ENCODE measurements at places on chromosomes 7 and 10. TPM values are rescaled to one million over a fixed set of nuclear protein-coding genes. Genes with fewer than 3 reads are reported as not detected.

The ARL4A gene
- total RNA-seq = 49.7 TPM

GRCh38 chr7:15011289-15011688 is 108.7 kb upstream of the DGKB start:
- H3K36me3 ChIP-seq = no peaks in the 10 kb centered on the region
- no peak overlapping the region for H3K4me3 ChIP-seq
- H3K27ac ChIP-seq = no peak overlapping the region
- H3K27me3 ChIP-seq = no peaks in the 10 kb centered on the region
- H3K4me1 ChIP-seq = no peaks in the 10 kb centered on the region

The UTF1 gene
- not detected for total RNA-seq

DNA sequence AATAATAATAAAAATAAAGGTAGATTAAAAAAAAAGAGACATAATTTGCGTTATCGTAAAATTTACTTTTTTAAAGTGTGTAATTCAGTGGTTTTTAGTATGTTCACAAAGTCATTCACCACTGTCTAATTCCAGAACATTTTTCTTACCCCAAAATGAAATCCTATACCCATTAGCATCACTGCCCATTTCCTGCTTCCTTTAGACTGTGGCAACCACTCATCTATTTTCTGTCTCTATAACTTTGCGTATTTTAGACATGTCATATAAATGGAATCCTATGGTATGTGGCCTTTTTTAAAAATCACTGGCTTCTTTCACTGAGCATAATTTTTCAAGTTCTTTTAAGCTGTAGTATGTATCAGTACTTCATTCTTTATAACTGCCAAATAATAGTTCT is 53.6 kb downstream of the KAT6B start:
- DNase-seq = no peak
- H3K27ac ChIP-seq = no peak overlapping the region
- H3K4me3 ChIP-seq = no peak overlapping the region

DNA sequence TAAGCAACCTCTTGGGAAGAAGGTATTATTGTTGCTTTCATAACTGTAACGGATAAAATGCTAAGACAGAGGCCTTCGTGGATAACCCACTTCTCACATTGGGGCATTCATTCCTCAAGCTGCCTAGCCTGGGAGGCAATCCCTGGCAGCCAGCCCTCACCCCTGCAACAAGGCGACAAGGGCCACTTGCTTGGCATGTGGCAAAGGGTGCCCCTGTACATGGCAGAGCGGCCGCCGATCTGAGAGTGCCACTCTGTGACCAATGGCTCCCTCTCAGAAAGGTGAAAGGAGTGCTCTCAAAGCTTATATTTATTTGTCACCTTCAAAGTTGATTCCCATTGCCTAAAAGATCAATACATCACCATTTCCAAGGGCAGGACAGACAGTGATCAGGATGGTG is 31.9 kb downstream of the EBF3 start:
- peaks cover 13% of the 10 kb centered on the region for H3K27me3 ChIP-seq
- no peaks in the 10 kb centered on the region for H3K36me3 ChIP-seq
- no peak overlapping the region for H3K27ac ChIP-seq

GRCh38 chr10:88471899-88472298 is 111.2 kb downstream of the RNLS start:
- no peaks in the 10 kb centered on the region for H3K36me3 ChIP-seq
- H3K4me1 ChIP-seq = no peaks in the 10 kb centered on the region
- no peak overlapping the region for H3K27ac ChIP-seq

The ANKRD7 gene
- 0.29 TPM for total RNA-seq

DNA sequence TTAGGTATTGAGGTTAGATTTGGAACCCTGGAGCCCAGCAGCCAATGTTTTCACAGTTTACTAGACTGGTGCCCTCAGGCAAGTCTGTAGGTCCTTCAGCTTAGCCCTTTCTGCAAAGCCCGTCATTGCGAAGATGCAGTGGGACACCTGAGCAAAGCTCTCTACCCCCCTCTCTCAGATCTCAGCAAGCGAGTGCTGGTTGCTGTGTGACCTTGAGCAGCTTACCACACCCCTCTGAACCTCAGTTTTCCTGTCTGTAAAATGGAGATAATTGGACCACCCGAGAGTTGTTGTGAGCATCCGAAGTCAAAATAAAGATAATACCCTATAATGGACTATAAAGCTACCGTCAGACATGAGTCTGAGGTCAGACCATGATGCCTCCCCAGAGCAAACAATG is 3.7 kb downstream of the NPC1L1 start:
- no peak overlapping the region for H3K27ac ChIP-seq
- no peaks in the 10 kb centered on the region for H3K27me3 ChIP-seq
- no peaks in the 10 kb centered on the region for H3K36me3 ChIP-seq
- H3K4me3 ChIP-seq = no peak overlapping the region
- no peaks in the 10 kb centered on the region for H3K4me1 ChIP-seq
- DNase-seq = no peak

The ENTPD7 gene
- total RNA-seq = 3.4 TPM

- H3K27ac ChIP-seq = no peak overlapping the region
- no peaks in the 10 kb centered on the region for H3K36me3 ChIP-seq
- no peak for DNase-seq
- H3K4me3 ChIP-seq = no peak overlapping the region
- no peaks in the 10 kb centered on the region for H3K4me1 ChIP-seq
Measured at GRCh38 chr7:34157137-34157536, 251.8 kb downstream of the BMPER start.

- no peak overlapping the region for H3K4me3 ChIP-seq
- no peaks in the 10 kb centered on the region for H3K27me3 ChIP-seq
- no peak for DNase-seq
- no peak overlapping the region for H3K27ac ChIP-seq
Measured at GRCh38 chr7:146076344-146076743, 40.3 kb upstream of the CNTNAP2 start.

- DNase-seq = no peak
- no peaks in the 10 kb centered on the region for H3K4me1 ChIP-seq
- no peak overlapping the region for H3K4me3 ChIP-seq
- no peaks in the 10 kb centered on the region for H3K36me3 ChIP-seq
- peaks cover 3% of the 10 kb centered on the region for H3K27me3 ChIP-seq
Measured at GRCh38 chr10:126561921-126562680, 108.4 kb downstream of the C10orf90 start.

The ERVW-1 gene
- not detected for total RNA-seq

DNA sequence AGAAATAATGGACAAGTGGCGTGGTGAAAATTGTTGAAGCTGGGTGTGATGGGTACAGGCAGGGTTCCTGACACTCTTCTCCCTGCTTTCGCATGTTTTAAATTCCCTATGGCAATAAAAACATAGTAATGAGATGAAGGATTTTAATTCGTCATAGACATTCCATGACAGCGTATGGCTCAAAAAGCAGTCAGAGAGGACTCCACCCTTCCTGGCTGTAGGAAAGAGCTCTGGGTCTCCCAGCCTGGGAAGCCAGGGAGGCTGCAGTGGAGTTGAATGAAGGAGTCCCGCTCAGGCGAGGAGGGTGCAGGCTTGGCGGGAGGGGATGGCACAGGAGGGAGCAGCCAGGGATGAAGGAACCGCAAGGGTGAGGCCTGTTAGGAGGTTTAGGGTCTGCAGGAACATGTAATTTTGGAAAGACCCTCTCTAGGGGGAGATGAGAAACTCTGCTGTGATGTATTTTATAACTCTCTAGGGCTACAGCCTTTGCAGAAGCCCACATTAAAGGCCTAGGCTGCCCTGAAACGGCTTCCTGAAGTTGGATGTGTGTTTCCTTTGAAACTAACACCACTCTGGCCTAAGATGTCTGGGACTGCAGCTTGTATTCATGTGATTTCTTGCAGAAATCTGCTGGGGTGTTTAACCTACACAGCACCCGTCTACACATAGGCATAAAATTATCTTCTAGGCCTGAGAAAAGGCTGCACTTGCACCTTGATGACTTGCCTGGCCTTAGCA is 7.6 kb upstream of the LARP4B start:
- no peak for DNase-seq
- no peaks in the 10 kb centered on the region for H3K27me3 ChIP-seq
- peaks cover 6% of the 10 kb centered on the region for H3K4me1 ChIP-seq
- no peak overlapping the region for H3K27ac ChIP-seq

- no peak for DNase-seq
- H3K4me1 ChIP-seq = no peaks in the 10 kb centered on the region
- no peak overlapping the region for H3K4me3 ChIP-seq
- peaks cover 11% of the 10 kb centered on the region for H3K36me3 ChIP-seq
Measured at GRCh38 chr7:45080265-45080957, 8.4 kb downstream of the NACAD start.

DNA sequence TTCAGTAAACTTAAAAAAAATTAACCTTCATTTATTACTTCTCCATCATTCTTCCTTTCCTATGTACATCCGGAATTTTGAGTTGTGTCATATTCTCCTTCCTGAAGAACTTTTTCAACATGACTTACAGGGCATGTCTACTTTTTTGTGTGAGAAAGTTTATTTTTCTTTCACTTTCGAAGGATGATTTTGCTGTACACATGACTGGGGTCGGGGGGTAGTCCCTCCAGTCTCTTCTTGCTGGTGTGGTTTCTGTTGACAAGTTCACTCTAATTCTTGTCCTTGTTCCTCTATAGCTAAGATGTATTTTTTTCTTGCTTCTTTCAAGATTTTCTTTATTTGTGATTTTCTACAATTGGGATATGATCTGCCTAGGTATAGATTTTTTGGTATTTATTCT is 55.8 kb downstream of the INPP5A start:
- H3K27me3 ChIP-seq = no peaks in the 10 kb centered on the region
- no peak for DNase-seq
- no peak overlapping the region for H3K27ac ChIP-seq
- H3K4me3 ChIP-seq = no peak overlapping the region

The SEMA3D gene
- total RNA-seq = not detected

- no peaks in the 10 kb centered on the region for H3K27me3 ChIP-seq
- H3K27ac ChIP-seq = no peak overlapping the region
- DNase-seq = no peak
- peaks cover 36% of the 10 kb centered on the region for H3K36me3 ChIP-seq
- H3K4me3 ChIP-seq = no peak overlapping the region
- no peaks in the 10 kb centered on the region for H3K4me1 ChIP-seq
Measured at GRCh38 chr10:71358277-71358676, 38.4 kb upstream of the CDH23 start.

- H3K4me1 ChIP-seq = no peaks in the 10 kb centered on the region
- H3K4me3 ChIP-seq = no peak overlapping the region
- DNase-seq = no peak
- no peaks in the 10 kb centered on the region for H3K36me3 ChIP-seq
- no peaks in the 10 kb centered on the region for H3K27me3 ChIP-seq
Measured at GRCh38 chr7:43387932-43388331, 195.0 kb upstream of the STK17A start.

The SMKR1 gene
- 2.8 TPM for total RNA-seq

DNA sequence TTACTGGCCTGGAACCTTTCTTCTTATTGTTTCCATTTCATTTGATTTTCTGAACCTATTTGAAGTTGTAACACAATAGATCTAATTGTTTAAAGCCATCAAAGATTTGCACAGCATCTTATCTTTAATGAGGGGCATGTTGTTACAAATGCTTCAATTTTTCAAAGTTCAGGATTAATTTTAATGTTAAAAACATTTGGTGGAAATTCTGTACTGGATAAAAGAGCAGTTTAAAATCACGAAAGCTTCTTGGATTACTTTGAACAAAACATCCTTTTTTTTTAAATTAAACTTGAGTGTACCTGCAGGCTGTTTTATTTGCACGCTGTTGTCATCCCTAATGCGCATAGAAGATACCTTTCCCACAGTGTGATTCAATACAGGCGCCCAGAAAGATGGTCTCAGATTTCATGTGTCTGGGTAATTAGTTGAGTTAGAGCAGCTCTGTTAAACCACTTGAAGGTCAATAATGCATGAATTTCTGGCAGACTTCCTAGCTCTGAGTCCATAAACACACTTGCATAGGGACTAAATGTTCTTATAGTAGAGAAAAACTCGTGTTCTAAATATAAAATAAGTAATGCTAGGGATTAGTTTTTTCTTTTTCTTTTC is 29.3 kb upstream of the DDX50 start:
- H3K4me3 ChIP-seq = no peak overlapping the region
- no peaks in the 10 kb centered on the region for H3K27me3 ChIP-seq
- DNase-seq = no peak
- no peaks in the 10 kb centered on the region for H3K36me3 ChIP-seq
- H3K4me1 ChIP-seq = no peaks in the 10 kb centered on the region
- H3K27ac ChIP-seq = no peak overlapping the region

DNA sequence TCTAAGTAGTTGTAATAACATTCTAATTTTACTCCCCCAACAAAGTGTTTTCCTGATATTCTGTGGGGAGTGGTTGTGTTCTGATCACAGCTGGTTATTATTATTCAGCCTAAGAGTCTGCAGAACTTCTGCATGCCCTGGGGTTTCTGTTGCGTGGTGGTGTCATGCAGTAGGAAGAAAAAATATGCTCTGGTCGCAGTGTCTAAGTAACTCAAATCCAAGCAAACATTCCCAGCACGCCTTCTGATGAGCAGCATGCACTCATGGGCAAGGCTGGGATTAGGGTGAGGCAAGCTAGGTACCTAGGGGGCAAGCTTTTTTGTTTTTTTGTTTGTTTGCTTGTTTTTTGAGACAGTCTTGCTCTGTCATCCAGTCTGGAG is 112.8 kb upstream of the KMT2E start:
- no peaks in the 10 kb centered on the region for H3K36me3 ChIP-seq
- H3K4me1 ChIP-seq = no peaks in the 10 kb centered on the region
- no peak overlapping the region for H3K27ac ChIP-seq
- H3K4me3 ChIP-seq = no peak overlapping the region

The SPDYE16 gene
- 0.96 TPM for total RNA-seq

The PRLHR gene
- total RNA-seq = not detected

GRCh38 chr10:118725886-118726500 is 28.8 kb downstream of the CACUL1 start:
- no peak overlapping the region for H3K4me3 ChIP-seq
- no peaks in the 10 kb centered on the region for H3K27me3 ChIP-seq
- peaks cover 5% of the 10 kb centered on the region for H3K4me1 ChIP-seq
- no peak overlapping the region for H3K27ac ChIP-seq
- DNase-seq = no peak
- peaks cover 16% of the 10 kb centered on the region for H3K36me3 ChIP-seq

GRCh38 chr7:84228526-84228925 is 33.9 kb upstream of the SEMA3A start:
- no peak overlapping the region for H3K27ac ChIP-seq
- no peaks in the 10 kb centered on the region for H3K4me1 ChIP-seq
- H3K36me3 ChIP-seq = no peaks in the 10 kb centered on the region
- no peak for DNase-seq
- no peak overlapping the region for H3K4me3 ChIP-seq
- no peaks in the 10 kb centered on the region for H3K27me3 ChIP-seq

GRCh38 chr7:44247868-44248651 is 47.3 kb downstream of the YKT6 start:
- no peak overlapping the region for H3K27ac ChIP-seq
- H3K36me3 ChIP-seq = no peaks in the 10 kb centered on the region
- H3K27me3 ChIP-seq = no peaks in the 10 kb centered on the region
- no peak overlapping the region for H3K4me3 ChIP-seq
- DNase-seq = no peak

DNA sequence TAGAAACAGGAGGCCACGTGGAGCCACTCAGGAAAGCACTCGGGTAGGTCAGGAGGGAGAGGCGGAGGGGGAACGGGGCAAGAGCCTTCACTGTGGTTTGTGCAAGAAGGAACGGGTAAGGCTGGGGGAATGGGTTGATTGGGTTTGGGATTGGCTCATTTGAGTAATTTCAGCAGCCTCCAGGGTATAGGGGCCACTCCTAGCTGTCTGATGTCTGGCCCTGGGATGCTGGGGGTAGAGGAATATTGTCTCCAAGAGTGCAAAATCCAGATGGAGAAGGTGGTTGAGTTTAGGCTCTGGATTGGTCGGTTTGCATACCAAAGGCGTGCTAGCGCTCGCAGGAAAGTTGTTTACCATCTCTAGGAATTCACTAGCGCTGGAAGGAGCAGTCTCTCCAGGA is 47.2 kb downstream of the MYL10 start:
- no peak for DNase-seq
- no peak overlapping the region for H3K4me3 ChIP-seq
- H3K4me1 ChIP-seq = no peaks in the 10 kb centered on the region
- no peaks in the 10 kb centered on the region for H3K27me3 ChIP-seq
- no peak overlapping the region for H3K27ac ChIP-seq

The FXYD4 gene
- total RNA-seq = not detected
